Articular chondrocyte of knee joint (primary cell): ENCODE measurements at places on chromosomes 12 and 14. TPM values are rescaled to one million over a fixed set of nuclear protein-coding genes. Genes with fewer than 3 reads are reported as not detected.

ALKBH1 gene
- 8.2 and 11.3 TPM in 2 replicates for total RNA-seq

PPP4R4 gene
- total RNA-seq, result 6.6 and 9.4 TPM in 2 replicates

NRXN3 gene
- 0.11 TPM in 1 of 2 replicates, not detected in the other for total RNA-seq

TMEM179 gene
- 0.11 and 0.13 TPM in 2 replicates for total RNA-seq

BDKRB1 gene
- 13.2 and 21.7 TPM in 2 replicates for total RNA-seq

SLCO1C1 gene
- 0.32 and 0.65 TPM in 2 replicates for total RNA-seq

SOAT2 gene
- total RNA-seq, result under 0.01 and 0.11 TPM in 2 replicates

NGB gene
- not detected in 2 replicates for total RNA-seq

HPD gene
- 3.2 and 3.9 TPM in 2 replicates for total RNA-seq

HNRNPA1 gene
- total RNA-seq, result 517 and 660 TPM in 2 replicates

ACOT6 gene
- not detected in 2 replicates for total RNA-seq

XRCC3 gene
- 6.5 and 9.5 TPM in 2 replicates for total RNA-seq

CDKN3 gene
- total RNA-seq, result 61.0 and 73.4 TPM in 2 replicates

LTB4R2 gene
- total RNA-seq, result 3.5 and 5.5 TPM in 2 replicates

TAS2R19 gene
- total RNA-seq, result 10.5 and 11.1 TPM in 2 replicates

USP30 gene
- total RNA-seq, result 14.1 and 15.8 TPM in 2 replicates

OR5AU1 gene
- total RNA-seq, result not detected in 2 replicates

PMCH gene
- 0.22 and 0.26 TPM in 2 replicates for total RNA-seq

GPR162 gene
- total RNA-seq, result 1.3 and 2.7 TPM in 2 replicates

DLGAP5 gene
- 21.4 and 27.6 TPM in 2 replicates for total RNA-seq

CLEC4A gene
- total RNA-seq, result 0.32 and 0.52 TPM in 2 replicates

SYNDIG1L gene
- total RNA-seq, result under 0.01 TPM in 1 of 2 replicates, not detected in the other

TSHR gene
- under 0.01 and 0.13 TPM in 2 replicates for total RNA-seq
